ENCODE measurements at places on chromosomes 4 and X. TPM values are rescaled to one million over a fixed set of nuclear protein-coding genes. Genes with fewer than 3 reads are reported as not detected.

GRCh38 chrX:136754651-136755050 is 26.1 kb downstream of the ARHGEF6 start:
- no peak for DNase-seq

GRCh38 chr4:141246683-141247429 is 26.2 kb downstream of the ZNF330 start:
- no peak for DNase-seq

GRCh38 chr4:7852568-7853185 is 87.0 kb downstream of the AFAP1 start:
- DNase-seq: no peak

ADRA2C gene
- 2.3 TPM for total RNA-seq

ADH1C gene
- 137 TPM for total RNA-seq

Data from mucosa of descending colon (tissue), 3 donors.